Activated gamma-delta T cell treated with Interleukin-2 at 50 U/mL for 16 hours (primary cell): ENCODE measurements at places on chromosomes 2 and 18.

GRCh38 chr2:23323198-23323916, 61.6 kb upstream of the KLHL29 start:
- DNase-seq: no peak

GRCh38 chr2:221981912-221982470, 316.8 kb downstream of the PAX3 start:
- DNase-seq: no peak

GRCh38 chr2:182824056-182824766, 42.2 kb downstream of the FRZB start:
- DNase-seq: no peak

- no peak for DNase-seq
Observed at GRCh38 chr18:62458346-62458745, 64.5 kb upstream of the ZCCHC2 start.

DNA sequence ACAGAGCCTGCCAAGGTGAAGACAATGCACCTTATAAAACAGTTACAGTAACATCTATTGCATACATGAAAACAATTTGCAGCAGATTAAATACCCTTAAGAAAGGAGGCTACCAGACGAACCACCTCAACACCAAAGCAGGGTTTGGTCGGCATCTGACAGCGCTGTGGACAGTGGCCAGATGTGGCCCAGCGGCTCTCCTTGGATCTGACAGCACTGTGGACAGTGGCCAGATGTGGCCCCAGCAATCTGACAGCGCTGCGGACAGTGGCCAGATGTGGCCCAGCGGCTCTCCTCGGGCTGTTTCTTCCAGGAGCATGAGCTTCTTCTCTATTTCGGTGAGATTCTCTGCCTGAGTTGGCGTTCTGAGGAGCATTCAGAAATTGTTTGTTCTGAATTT, 211.6 kb downstream of the ANKRD30B start:
- no peak for DNase-seq

DNA sequence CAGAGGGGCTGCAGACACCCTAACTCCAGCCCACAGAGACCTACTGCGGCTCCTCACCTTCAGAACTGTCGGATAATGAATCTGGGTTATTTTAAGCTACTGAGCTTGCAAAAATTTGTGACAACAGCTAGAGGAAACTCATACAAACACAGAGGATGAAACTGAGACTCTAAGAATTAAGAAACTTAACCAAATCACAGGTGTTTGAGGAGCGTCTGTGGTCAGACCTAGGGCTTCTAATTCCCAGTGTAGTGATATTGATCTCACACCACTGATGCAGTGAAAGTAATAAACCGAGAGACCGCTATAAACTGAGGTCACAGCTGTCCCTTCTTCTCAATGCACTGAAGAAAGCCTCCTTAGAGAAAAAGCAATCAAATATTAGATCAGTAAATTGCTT, 110.1 kb downstream of the RGPD3 start:
- DNase-seq: no peak

GRCh38 chr2:98460573-98461497, 16.2 kb downstream of the INPP4A start:
- no peak for DNase-seq
